ENCODE measurements at places on chromosomes 16 and 17.

- DNase-seq: no peak
These were observed 345.1 kb upstream of the PSMD7 start for GRCh38 chr16:73951481-73951880.

DNA sequence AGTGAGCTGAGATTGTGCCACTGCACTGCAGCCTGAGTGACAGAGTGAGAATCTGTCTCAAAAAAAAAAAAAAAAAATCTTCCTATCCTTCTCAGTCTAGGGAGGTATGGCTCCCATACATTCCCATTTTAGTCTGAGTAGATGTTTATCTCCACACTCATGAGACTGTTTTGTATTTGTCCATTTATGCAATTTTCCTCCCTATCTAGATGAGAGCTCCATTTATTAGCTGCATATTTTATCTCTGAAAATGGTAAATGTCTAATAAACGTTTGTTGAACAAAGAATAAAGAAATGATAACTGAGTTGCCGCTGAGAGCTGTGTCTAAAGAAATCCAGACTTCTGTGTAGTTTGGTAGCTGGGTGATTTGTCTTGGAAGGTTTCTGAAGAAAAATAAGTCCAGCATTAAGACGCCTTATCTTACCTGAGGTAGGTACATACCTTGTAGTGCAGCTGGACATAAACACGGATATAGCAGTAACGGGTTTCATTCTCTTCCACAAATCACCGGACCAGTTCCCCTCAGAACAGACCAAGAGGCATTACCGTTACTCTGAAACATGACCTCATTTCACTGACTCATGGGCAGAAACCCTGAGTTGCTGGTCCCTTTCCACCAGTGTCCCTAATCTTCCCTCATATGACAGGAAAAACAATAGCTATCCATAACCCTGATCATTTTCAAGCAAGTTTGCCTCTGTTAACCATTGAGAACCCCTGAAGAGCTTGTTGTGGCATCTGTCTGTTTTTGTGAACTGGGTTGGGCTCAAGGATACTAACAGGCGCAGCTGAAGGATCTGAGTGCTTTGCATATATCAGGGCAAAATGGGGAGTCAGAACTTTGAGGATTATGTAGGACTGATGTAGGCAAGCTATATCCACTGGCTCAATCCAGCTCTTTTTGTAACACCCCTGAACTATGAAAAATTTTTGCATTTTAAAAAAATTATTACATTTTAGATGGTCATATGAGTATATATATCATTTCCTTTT lies 177.4 kb upstream of the XYLT1 start:
- DNase-seq: no peak

DNA sequence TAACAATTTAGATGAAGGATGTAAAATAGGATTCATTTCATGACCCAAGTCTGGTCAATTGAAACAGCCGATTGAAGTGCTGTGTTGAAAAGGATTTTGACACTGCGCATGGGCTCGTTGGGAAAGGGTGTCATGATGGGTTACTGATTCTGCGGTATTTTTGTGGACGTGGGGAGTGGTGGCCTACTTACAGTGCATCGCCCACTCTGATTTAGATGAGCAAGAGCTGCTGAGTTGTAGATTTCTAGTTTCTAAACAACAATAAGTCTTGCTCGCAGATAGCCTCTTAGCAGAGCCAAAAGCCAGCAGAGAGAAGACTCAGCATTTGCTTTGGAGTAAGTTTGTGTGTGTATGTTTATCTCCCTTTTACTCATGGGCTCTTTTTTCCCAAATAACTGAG lies 731.0 kb downstream of the MAF start:
- DNase-seq: no peak

- DNase-seq: no peak
These were observed 17.5 kb upstream of the TFAP4 start for GRCh38 chr16:4290236-4290830.

GRCh38 chr17:43817826-43818225 lies 15.1 kb downstream of the MPP3 start:
- DNase-seq: no peak

- no peak for DNase-seq
These were observed 78.7 kb downstream of the N4BP1 start for GRCh38 chr16:48531011-48531962.

GRCh38 chr16:1188432-1189189 lies 35.7 kb downstream of the CACNA1H start:
- no peak for DNase-seq

DNA sequence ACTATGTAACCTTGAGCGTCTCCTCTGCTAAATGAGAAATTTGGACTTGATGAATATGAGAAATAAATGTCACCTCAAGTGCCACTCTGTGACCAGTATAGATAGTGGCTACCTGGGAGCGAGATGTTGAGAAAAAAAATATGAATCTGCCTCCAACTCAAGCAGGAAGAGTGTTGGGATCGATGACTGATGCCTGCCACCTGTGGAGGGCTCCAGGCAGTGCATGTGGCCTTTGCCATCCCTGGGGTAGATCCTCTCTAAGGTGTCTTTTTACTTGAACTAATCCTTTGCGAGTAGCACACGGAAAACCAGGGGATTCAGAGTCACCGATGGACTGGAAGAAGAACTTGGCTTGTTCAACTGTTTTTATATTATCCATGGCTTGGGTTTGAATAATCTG lies 9.4 kb downstream of the CCDC182 start:
- no peak for DNase-seq

DNA sequence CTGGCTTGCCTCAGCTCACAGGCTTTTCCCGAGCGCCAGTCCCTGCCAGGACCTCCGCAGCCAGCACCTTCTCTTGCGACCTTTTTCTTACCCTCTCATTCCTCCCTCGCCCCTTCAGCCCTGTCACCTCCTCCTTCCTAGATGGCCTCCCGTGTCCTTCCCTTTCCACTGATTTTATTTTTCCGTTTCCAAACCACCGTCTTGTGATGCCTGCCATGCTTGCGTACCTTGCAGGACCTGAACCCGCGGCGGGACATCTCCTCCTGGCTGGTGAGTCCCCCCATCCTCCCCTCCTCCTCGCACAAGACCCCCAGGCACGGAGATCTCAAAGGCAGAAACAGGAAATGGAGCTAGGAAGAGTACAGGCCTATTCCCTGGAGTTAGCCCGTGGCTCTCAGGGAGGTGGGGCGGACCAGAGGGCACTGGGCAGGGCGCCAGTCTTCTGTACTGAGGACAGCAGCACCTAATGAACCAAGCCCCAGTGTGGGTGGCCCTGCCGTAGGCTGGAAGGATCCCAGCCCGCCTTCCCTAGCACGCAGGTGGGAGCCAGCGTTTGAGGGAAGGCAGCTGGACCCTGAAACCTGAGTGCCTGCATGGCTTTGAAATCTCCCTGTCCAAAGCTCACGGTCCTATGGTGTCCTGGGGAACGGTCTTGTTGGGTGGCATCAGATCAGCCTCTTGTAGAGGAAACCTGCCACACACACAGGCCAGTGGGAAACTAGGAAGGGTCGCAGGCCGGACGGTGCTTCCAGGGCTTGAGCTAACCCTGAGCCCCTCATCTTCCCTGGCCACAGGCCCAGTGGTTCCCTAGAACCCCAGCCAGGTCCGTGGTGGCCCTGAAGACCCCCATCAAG lies 612 bp downstream of the CISD3 start:
- no peak for DNase-seq

DNA sequence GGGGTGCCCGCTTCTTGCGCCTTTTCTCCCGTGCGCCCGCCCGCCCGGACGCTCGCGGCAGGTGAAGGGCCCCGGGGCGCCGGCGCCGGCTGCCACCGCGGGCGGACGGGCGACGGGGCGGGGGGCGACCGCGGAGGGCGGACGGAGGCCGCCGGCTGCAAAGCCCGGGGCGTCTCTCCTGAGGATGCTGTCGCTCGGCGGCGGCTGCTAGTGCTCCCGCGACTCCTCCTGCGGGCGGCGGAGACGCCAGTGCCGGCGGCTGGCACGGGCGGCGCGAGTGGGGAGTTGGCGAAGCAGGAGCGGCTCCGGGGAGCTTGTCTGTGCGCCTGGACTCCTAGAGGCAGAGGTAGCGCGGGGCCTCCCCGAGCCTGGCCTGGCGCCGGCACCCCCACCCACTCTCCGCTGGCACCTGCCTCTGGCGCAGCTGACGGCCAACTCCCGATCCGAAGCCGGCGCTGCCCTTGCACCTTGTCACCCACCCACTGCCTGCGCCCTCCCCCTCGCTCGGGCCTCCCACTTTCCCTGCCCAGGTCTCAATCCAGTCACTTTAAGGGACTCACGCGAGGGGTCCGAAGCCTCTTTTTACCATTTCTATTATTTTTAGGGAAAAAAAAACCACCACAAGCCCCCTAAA lies at the start of gene FAM20A:
Gene FAM20A, minus strand, starts transcription at position 437 of the 634 bp plus-strand sequence. CDS start 701 bp downstream, outside the sequence.
- DNase-seq: no peak

DNA sequence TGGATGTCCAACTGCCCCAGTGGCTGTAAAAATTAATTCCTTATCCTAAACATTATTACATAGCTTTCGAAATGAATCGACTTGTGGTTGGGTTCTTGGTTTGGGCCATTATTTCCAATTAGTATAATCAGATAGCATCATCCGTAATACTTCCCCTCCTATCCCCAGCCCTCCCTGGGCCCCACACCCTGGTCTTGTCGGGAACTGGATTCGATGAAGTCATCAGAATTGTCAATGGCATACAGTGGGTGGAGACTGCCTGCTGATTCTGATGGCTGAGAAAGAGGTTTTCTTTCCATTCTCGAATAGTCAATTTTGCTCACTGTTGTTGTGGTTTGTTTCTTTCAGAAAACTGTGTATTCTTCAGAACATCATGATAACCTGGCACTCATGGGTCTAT lies 395.1 kb downstream of the SEC14L1 start:
- no peak for DNase-seq

- DNase-seq: no peak
These were observed 14.4 kb upstream of the ALDH3A1 start for GRCh38 chr17:19762515-19762961.

GRCh38 chr17:81716674-81716996 lies 4.6 kb downstream of the SLC25A10 start:
- no peak for DNase-seq

DNA sequence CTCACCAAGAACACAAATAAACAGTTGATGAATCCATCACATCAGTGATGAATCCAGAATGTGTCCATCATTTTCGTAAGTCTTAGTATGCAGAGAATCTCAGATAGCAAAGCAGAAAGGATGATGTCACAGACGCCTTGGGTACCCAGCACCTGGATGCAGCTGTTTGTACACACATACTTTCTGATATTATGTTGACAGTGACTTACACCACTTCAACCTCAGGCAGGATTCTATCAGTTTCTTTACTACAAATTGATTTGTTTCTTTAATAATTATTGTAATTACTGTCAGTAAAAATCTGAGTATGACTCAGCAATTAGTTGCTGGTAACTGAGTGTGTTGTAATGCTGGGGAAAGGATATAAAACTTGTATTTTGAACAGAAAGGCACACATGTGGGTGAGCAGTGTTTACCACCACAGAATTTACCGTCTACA lies 159.8 kb downstream of the RPTOR start:
- DNase-seq: no peak

GRCh38 chr16:57606847-57607501 lies 21.5 kb upstream of the ADGRG1 start:
- no peak for DNase-seq

DNA sequence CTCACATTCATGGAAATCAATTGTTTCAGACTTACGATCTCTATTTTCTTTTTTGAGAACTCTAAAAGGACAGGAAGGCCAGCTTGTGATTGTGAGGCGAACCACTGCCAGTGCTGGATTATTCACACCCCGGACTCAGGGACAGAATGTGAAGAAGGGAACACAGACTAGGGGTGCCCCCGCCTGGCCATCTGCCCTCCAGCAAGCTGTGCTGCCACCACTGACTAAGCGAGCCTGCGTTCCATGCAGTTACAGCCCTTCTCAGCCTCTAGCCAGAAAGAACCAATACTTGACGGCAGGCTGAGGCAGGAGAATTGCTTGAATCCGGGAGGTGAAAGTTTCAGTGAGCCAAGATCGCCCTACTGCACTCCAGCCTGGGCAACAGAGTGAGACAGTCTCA lies 2.8 kb downstream of the HAGH start:
- DNase-seq: no peak

- DNase-seq: no peak
These were observed 64.2 kb downstream of the SLC39A11 start for GRCh38 chr17:73028299-73028755.

- DNase-seq: no peak
These were observed 180.1 kb downstream of the PARN start for GRCh38 chr16:14449790-14450480.
